ENCODE measurements at places on chromosomes 1 and 21. TPM values are rescaled to one million over a fixed set of nuclear protein-coding genes. Genes with fewer than 3 reads are reported as not detected.
A peak's percentile ranks its signal among the peaks of the same experiment; 100 is the strongest.

DNA sequence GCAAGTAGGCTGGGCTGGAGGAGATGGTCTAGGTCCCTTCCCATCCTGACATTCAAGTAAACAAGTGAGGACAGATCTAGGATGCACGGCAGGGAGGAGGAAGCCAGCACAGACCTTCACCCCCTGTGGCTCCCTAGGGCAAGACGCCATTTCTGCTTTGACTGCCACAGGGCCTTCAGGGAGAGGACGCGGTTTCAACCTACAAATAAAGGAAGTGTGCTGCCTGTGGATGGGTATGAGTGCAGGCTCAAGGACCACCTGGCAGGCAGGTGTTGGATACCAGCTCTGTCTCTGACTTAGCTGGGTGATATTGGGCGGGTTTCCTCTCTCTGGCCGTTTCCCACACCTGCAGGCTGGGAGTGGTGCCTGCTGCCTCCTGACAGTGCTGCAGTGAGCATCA, 16.2 kb downstream of the SLC2A1 start:
- no peak for DNase-seq

GRCh38 chr1:177710696-177711620, 258.9 kb downstream of the SEC16B start:
- DNase-seq, result no peak

DNA sequence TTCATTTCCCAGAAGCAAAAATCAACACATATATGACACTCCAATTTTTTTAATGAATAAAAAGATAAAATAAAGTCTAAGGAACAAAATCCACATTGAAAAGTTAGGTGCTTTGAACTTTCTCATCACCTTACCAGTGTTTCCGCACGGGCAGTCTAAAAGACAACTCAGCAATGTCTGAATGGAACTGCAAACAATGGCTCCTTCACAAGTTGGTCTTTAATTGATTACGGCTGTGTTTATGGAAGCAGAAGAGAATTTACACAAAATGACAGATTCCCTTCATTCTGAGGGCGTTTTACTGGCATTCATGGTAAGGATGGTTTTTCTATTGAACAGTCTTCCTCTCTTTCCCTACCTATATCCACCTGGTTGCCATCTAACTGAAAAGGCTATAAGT, 65.0 kb upstream of the RNPC3 start:
- no peak for DNase-seq

GRCh38 chr1:106956721-106957120, 99.8 kb upstream of the PRMT6 start:
- no peak for DNase-seq

DNA sequence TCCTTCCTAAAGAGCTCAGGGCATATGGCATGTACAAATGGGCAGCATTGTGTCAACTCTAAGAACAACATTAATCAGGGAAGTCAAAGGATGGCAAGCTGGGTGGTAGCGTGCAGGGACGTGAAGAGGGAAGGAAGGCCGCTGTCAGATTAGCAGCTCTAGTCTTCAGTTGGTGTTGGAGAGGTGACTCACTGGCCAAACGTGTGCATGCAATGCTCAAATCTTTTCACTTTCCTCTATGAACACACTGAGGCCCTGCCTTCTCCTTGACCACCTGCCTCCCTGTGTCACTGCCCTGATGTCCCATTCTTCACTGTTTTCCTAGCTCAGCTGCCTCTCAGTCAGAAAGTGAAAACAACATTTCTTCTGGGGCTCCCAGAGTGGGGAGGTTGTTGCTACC, 5.9 kb upstream of the PIGR start:
- no peak for DNase-seq

GRCh38 chr1:202998836-202999750, 8.1 kb upstream of the TMEM183A start:
- DNase-seq, result peak; percentile 59

GRCh38 chr1:179012038-179012437, 13.7 kb upstream of the FAM20B start:
- DNase-seq, result no peak

GRCh38 chr1:40612345-40612831, 53.1 kb downstream of the RIMS3 start:
- DNase-seq, result peak; percentile 71

DNA sequence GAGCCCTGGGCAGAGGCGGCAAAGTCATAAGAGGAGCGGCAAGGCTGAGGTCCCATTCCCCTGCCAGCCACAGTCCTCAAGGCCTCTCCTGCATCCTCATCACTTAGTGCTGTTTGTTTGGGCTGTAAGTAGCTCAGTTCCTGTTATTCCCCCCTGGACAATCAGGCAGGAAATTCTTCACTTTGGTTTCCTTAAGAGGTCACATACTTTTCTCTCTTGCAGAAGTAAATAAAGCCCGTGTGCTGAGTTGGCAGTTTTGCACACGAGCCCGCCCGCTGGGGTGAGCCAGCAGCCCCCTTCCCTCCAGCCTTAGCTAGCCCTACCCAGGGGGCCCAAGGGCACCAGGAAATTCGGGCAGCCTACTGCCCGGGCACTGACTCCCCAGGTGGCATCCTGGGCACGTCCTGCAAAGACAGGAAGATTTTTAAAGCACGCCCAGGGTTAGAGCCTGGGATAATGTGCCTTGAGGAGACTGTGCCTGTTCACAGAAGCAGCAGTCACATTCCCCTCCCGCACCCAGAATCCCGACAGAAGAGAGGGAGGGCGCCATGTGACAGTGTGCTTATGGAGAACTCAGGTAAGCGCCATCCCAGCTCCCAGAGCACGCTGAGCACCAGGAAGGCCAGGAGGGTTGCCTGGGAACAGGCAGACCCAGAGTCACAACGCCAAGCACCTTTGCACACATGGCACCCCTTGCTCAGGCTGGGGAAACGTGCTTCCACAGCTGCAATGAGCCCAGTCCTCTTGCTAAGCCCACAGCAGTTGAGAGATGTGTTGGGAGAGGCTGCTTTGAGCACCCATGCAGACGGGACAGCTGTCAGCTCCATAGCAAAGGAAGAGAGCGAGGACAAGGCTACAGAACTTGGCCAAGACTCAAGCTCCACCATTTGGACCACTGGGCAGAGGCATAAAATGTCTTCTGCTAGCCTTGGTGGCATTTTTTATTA, 144.5 kb upstream of the TMEM51 start:
- no peak for DNase-seq

DNA sequence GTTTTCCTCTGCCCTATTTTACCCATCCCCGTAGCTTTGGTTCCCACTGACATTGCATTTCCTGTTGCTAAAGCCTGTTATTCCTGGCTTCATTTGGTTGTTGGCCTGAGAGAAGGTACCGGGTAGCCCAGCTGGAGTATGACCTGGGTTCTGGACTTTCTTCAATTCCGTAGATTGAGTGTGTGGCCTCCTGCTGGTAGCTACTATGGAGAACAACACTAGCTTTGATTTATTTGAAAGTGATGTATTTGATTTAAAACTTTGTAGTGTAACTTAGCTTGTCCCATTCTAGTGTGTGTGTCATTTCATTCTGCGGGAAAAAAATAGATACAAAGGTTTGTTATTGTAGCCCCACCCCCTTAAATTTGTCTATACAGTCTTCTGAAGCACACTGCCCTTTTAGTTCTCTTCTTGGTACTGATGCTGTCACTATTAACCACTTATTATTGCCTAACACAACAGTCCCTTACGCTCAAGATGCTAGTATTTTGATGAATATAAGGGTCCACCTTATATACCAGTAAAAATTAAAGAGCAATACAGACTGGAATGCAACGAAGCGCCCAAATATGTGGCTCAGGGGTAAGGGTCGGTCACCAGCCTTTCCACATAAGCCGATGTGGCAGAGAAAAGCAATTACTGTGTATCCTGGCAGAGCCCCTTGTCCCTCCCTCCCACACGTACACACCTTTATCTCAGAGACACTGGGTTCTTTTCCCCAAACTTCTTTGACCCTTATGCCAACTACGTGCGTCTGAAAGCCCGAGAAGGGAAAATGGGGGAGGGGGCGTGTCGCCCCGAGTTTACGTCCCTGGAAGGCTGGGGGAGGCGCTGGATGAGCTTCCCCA, 643 bp upstream of the MOV10 start:
- DNase-seq, result peak; percentile 56

The CRNN gene
- 0.72 TPM for total RNA-seq

The TTC24 gene
- 3.1 TPM for total RNA-seq

The HSPA6 gene
- 4.3 TPM for total RNA-seq

The CCDC185 gene
- not detected for total RNA-seq

The CHODL gene
- 4.3 TPM for total RNA-seq
